ENCODE measurements at places on chromosomes 1 and 21. TPM values are rescaled to one million over a fixed set of nuclear protein-coding genes. Genes with fewer than 3 reads are reported as not detected.
A peak's percentile ranks its signal among the peaks of the same experiment; 100 is the strongest.

Gene UBXN10
- polyA plus RNA-seq: 1.1 TPM

DNA sequence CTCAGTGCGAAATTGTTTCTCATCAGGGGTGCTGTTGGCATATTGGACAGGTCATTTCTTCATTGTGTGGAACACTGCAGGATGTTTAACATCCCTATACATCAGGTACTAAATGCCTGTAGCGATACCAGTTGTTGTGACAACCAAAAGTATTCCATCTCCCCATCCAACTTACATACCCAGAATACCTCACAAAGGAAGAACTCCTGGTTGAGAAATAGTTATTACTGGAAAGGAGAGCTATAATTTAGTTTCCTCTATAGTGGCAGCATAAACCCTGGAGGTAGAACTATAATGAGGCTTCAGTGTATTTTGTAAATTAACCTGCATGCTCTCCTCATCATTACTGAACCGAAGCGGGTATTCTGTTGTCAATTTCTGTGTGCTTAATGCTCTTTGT is 45.1 kb downstream of the IVNS1ABP start:
- H3K27ac ChIP-seq: no peak overlapping the region
- H3K36me3 ChIP-seq: no peaks in the 10 kb centered on the region
- H3K4me3 ChIP-seq: no peak overlapping the region
- no peaks in the 10 kb centered on the region for H3K4me1 ChIP-seq
- no peaks in the 10 kb centered on the region for H3K27me3 ChIP-seq
- DNase-seq: no peak

- peaks cover 13% of the 10 kb centered on the region for H3K27me3 ChIP-seq
- no peak overlapping the region for H3K27ac ChIP-seq
These were observed 1.6 kb upstream of the TMCC2 start for GRCh38 chr1:205225901-205226765.

DNA sequence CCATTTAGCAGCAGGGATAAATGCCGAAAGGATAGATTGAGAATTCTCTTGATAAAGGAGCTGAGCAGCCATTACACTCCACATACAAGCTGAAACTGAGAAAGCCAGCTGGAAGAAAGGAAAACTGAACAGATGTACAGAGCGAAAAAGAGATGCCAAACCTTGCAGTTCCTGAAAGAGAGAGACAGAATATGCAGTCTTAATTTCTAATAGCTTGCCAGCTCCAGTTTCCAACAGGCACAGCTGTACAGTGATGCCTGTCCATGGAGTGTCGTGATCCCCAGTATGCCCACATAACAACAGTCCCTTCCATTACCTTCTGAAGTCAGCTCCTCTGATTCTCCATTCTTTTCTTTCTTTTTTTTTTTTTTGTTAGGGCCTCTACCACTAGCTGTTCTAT is 22.7 kb downstream of the ABL2 start:
- no peak overlapping the region for H3K27ac ChIP-seq
- no peaks in the 10 kb centered on the region for H3K27me3 ChIP-seq
- H3K4me1 ChIP-seq: peaks cover 12% of the 10 kb centered on the region
- DNase-seq: no peak

GRCh38 chr1:165420655-165421054 is 24.3 kb downstream of the RXRG start:
- H3K4me3 ChIP-seq: no peak overlapping the region
- no peak overlapping the region for H3K27ac ChIP-seq
- no peaks in the 10 kb centered on the region for H3K4me1 ChIP-seq
- H3K36me3 ChIP-seq: no peaks in the 10 kb centered on the region
- DNase-seq: no peak

DNA sequence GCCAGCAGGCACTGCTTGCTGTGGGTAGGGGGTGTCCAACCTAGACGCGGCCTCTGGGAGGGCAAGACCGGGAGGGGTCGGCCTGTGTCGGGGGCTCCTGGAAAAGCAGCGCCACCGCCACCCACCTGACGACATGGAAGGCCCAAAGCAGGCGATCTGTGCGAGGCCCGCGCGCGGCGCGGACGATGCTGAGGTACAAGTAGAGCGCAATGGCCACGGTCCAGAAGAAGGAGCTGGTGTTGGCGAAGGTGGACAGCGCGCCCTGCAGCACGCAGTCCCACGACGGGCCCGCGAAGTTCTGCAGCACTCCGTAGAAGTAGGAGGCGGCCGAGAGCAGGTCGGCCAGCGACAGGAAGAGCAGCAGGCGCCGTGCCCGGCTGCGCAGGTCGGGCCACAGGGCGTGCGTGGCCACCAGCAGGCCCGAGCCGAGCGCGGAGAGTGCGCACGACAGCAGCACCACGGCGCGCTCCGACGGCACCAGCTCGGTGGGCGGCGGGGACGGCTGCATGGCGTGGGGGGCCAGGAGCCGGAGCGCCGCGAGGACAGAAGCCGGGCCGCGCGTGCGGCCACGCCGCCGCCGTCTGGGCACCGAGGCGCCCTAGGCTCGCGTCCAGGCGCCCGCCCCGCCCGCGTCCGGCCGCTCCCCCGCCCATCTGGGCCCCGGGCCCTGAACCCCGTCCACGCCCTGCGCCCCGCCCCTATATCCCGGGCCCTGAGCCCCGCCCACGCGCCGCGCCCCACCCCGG is at the start of gene GPR157:
Gene GPR157, minus strand, starts transcription at position 583 of the 746 bp plus-strand sequence. Its CDS starts 75 bp downstream, at position 508.
- no peaks in the 10 kb centered on the region for H3K36me3 ChIP-seq
- H3K27me3 ChIP-seq: no peaks in the 10 kb centered on the region
- H3K4me3 ChIP-seq: peak within 1 kb of the TSS; percentile 55
- peak; percentile 95 for DNase-seq
- peaks cover 13% of the 10 kb centered on the region for H3K4me1 ChIP-seq
- H3K27ac ChIP-seq: peak within 1 kb of the TSS; percentile 66

DNA sequence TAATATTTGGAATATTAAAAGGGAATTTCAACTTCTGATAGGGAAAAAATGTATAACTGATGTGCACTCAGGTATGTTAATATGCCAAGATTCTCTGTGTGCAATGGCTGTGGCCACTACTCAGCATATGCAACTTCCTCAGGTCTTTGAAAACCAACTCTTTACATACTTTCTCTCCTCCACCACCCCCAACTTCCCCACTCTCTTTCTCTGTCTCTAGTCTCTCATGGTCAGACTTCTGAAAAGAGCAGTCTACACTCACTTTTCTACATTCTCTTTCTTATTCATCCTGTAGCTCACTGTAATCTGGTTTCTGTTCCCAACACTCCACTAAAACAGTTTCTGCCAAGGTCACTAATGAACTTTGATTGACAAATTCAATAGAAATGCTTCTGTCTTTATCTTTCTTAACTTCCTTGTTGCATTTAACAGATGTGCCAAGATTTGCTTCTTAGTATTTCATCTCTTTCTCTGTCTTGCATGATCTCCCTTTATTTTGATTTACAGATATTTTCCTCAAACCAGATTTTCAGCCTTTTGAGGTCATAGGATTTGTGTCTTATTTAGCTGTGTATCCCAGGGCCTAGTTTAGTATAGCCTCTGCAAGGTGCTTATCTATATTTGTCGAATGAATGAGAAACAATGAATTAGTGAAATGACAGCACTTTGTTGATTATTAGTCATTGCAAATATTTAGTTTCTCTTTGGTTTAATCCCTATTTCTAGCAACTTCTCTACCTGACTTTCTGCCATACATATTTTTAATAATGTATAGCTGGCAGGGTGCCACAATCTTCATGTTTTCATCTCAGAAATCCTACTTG is 168.9 kb downstream of the LMO4 start:
- DNase-seq: no peak
- H3K4me1 ChIP-seq: no peaks in the 10 kb centered on the region
- no peaks in the 10 kb centered on the region for H3K27me3 ChIP-seq
- H3K4me3 ChIP-seq: no peak overlapping the region

DNA sequence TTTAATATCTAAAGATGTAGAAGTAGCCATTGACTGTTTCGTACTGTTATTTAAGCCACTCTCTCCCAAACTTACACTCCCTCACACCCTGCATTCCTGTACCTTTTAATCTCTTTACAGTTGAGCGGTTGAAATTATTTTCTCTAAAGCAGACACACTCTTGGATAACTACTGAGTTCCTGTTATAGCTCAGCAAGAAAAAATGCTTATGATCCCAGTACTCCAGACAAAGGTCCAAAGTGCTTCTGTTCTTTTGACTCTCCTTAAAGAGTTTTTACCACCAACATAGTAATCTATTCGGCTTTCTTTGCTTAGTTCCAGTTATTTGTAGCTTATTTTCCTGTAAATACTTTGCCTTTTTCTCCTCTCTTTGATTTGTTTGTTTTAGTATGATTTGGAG is 100.1 kb downstream of the ATF6 start:
- H3K27me3 ChIP-seq: no peaks in the 10 kb centered on the region
- no peak for DNase-seq
- no peaks in the 10 kb centered on the region for H3K36me3 ChIP-seq
- H3K4me1 ChIP-seq: peaks cover 11% of the 10 kb centered on the region

DNA sequence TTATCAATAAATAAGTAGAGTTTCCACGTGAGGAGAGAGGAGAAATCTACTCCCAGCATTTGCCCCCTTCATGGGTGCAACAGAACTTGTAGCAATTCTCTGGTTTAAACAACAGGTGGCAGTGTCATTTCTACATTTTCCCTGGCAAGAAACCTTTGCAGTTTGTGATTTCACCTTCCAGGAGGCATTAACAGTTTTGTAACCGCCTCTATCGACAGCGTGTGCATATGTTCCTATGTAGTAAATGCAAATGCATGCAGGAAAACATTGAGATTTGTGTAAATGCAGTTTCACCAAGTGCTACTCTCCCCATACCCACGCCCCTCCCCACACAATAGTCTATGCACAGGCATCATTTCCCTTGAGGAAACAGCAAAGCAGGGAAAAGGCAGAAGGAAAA is 494.7 kb downstream of the SMYD3 start:
- H3K4me1 ChIP-seq: no peaks in the 10 kb centered on the region
- peak; percentile 52 for DNase-seq
- no peaks in the 10 kb centered on the region for H3K27me3 ChIP-seq
- H3K4me3 ChIP-seq: no peak overlapping the region

DNA sequence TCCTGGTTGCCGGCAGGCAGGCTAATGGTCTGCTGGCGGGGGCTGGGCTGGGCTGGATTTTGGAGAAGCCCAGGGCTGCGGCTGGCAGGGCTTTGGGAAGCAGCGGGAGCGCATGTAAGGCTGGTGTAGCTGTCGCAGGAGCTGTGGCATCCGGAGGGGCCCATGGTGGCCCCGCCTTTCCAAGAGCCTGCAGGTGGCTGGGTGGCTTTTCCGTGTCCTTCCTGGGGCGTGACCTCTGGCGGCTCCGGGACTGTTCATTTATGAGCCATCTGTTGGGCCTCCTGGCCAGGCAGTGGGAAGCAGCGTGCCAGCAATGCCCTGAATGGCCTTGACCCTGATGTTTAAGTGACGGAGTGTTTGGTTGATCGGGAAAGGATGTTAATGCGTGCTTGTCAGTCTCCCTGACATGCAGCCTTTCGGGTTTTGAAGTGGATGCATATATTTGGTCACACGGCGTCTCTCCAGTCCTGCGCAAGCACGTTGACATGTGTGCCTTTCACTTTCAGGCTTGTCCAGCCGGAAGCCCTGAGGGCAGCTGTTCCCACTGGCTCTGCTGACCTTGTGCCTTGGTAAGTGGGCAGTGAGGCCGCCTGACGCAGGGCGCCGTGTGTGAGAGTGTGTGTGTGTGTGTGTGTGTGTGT is 38.5 kb downstream of the AGPAT3 start:
- H3K36me3 ChIP-seq: no peaks in the 10 kb centered on the region
- H3K27me3 ChIP-seq: no peaks in the 10 kb centered on the region
- H3K27ac ChIP-seq: no peak overlapping the region

- peaks cover 28% of the 10 kb centered on the region for H3K4me1 ChIP-seq
- H3K27ac ChIP-seq: peak overlapping the region; percentile 69
- no peak for DNase-seq
- no peak overlapping the region for H3K4me3 ChIP-seq
- no peaks in the 10 kb centered on the region for H3K36me3 ChIP-seq
These were observed 377 bp downstream of the SAMD13 start for GRCh38 chr1:84301785-84302385.

Gene KCNJ6
- 0.46 TPM for polyA plus RNA-seq

DNA sequence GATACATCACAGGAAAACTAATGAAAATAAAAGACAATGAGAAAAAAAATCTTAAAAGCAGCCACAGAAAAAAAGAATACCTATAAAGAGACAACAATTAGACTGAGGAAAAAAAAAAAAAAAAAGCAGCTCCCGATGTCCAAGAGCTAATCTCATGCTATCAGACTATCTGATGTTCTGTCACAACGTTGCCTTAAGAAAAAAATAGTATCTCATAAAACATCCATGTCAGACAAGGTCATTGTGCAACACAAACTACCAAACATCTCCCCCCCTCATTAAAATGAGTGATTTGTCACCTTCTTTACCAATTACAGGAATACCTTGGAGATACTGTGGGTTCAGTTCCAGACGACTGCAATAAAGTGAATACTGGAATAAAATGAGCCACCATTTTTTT is 68.9 kb downstream of the ZNF644 start:
- H3K36me3 ChIP-seq: no peaks in the 10 kb centered on the region
- no peak overlapping the region for H3K4me3 ChIP-seq
- H3K4me1 ChIP-seq: no peaks in the 10 kb centered on the region
- no peaks in the 10 kb centered on the region for H3K27me3 ChIP-seq
- DNase-seq: no peak
- H3K27ac ChIP-seq: no peak overlapping the region

GRCh38 chr1:212683357-212683722 is 16.3 kb downstream of the BATF3 start:
- no peaks in the 10 kb centered on the region for H3K27me3 ChIP-seq
- no peaks in the 10 kb centered on the region for H3K36me3 ChIP-seq
- H3K4me1 ChIP-seq: no peaks in the 10 kb centered on the region
- H3K4me3 ChIP-seq: no peak overlapping the region

GRCh38 chr1:241836941-241837340 is 11.1 kb upstream of the EXO1 start:
- no peak overlapping the region for H3K4me3 ChIP-seq
- DNase-seq: no peak
- no peak overlapping the region for H3K27ac ChIP-seq
- no peaks in the 10 kb centered on the region for H3K36me3 ChIP-seq
- no peaks in the 10 kb centered on the region for H3K27me3 ChIP-seq

DNA sequence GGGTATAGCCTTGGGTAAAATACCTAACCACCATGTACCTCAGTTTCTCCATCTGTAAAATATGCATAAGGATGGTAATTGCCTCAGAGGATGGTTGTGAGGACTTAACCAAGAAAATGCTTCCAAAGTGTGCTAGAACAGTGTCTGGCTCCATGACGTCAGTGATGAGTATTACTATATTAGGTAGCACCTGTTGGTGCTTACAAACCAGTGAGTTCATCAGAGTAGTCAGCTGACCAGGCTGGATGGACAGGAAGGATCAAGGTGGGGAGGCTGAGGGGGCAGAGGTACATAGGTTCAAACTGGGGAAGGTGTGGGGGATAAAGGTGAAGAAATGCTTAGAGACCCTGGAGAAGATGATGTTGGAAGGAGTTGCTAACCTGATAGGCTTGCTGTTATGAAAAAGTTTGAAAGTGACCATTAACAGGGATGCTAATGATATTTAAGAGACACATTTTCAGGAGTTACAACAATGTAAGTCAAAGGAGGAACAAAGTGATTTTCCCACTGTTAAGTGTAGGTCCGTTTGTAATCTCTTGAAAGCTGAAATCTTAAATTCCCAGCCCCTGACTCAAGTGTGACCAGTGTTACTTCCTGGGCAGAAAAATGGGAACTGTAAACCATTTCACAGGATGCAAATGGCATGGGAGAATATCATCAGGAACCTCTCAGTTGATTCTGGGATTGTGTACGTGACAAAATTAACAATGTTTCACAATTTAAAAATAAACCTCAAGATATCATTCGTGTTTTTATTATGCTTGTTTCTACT is 4.4 kb downstream of the NTPCR start:
- no peak overlapping the region for H3K27ac ChIP-seq
- no peaks in the 10 kb centered on the region for H3K36me3 ChIP-seq
- no peak overlapping the region for H3K4me3 ChIP-seq
- H3K4me1 ChIP-seq: peaks cover 7% of the 10 kb centered on the region
- H3K27me3 ChIP-seq: no peaks in the 10 kb centered on the region

GRCh38 chr1:42747125-42747524 is 7.1 kb upstream of the CLDN19 start:
- no peaks in the 10 kb centered on the region for H3K27me3 ChIP-seq
- H3K4me3 ChIP-seq: no peak overlapping the region
- H3K27ac ChIP-seq: no peak overlapping the region
- H3K4me1 ChIP-seq: peaks cover 5% of the 10 kb centered on the region
- DNase-seq: peak; percentile 62

Data from hepatocyte (in vitro differentiated cells).